ENCODE measurements at places on chromosomes 1 and 21.
A peak's percentile ranks its signal among the peaks of the same experiment; 100 is the strongest.

GRCh38 chr1:38656726-38657125, 202.8 kb downstream of the RRAGC start:
- no peak for DNase-seq

DNA sequence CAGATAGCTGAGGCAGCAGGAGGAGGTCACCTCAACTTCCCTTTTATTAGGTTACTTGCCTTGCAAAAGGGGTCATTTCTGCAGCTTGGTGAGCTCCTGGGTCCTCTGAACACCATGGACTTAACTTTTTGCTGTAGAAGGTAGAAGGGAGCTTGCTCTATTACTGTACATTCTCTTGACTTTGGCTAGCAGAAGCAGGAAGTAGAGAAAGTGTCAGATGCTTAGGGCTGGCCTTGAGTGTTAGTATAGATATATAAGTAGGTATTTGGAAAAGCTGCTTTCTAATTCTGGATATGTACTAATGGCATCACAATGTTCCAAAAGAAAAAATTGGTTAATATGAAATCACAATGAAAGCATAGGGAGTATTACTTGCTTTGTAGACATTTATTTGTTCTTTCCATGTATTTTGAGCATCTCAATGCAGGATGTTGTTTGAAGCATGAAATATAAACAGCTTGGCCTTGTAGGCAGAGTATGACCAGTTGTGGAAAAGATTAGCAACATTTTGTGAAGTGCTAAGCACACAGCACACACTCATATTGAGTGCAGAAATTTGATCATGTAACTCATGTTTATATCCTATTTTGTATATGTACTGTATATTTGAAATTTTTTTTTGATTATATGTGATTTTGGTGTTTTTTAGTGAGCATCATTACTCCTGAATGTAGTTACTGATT, 108.8 kb downstream of the DYRK1A start:
- DNase-seq: no peak

DNA sequence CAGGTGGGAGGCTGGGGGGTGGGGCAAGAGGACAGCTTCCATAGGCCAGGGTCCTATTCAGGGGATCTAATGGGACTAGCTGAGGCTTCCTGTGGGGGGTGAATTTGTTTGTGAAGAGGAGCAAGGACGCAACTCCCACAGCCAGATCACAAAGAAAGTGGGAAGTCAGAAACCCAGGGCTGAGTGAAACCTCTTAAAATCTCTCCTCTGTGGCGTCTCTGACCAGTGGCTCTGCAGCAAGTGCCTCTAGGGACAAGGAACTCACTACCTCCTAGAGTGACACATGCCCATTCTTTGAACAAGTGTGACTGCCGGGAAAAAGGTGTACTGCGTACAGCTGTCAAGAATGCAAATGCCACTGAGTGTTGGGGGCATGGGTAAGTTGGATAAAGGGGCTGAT, 187.9 kb downstream of the HIVEP3 start:
- DNase-seq: no peak

- no peak for DNase-seq
These were observed 570.2 kb upstream of the BEND5 start for GRCh38 chr1:49346767-49347349.

- no peak for DNase-seq
These were observed 2.3 kb upstream of the RNF19B start for GRCh38 chr1:32966900-32967299.

- DNase-seq: peak; percentile 13
These were observed 104.7 kb downstream of the CAMTA1 start for GRCh38 chr1:6889875-6890480.

- DNase-seq: no peak
These were observed 276.6 kb downstream of the SETD4 start for GRCh38 chr21:35783721-35784120.

DNA sequence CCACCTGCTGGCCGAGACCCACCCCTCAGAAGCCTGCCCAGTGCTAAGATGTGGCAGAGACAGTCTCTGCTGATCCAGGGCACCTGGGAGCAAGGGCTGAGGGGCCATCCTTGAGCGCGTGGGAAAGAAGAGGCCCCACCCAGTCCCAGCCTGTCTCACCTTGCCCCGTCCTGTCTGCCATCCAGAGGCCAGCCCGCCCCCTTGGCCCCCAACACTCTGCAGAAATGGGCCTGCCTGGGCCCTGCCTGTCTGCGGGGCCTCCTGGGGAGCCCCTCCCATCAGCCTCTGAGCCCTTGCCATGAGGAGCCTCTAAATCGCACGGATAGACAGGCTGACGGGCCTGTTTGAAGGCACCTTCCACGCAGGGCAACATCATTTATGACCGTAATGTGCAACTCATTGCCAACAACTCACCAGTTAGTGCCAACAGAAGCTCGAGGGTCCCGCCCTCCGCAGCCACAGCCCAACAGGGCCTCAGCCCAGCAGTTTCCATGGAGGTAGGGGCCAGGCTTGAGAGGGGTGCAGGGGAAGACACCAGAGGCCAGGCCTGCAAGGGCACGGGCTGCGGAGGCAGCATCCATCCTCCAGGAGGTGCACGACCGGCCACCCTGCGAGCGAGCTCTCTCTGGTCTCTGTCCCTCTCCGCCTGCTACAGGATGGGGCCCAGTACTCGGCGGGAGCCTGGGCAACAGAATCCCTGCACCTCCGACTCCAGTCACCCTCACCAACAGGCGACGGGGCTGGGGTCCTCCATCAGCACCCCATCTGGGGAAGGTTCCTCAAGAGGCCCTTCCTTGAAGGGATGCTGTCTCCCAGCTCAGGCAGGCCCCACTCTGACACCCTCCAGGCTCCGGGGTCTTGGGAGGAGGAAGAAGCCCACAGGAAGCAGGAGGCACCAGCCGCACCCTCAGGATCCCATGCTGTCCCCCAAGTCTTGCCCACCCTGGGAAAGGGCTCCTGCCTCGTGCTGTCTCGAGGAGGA, 78.0 kb downstream of the MEGF6 start:
- no peak for DNase-seq

- DNase-seq: no peak
These were observed 1.0 kb downstream of the CCDC185 start for GRCh38 chr1:223394242-223394641.

- peak; percentile 30 for DNase-seq
These were observed 238.0 kb upstream of the TMEM51 start for GRCh38 chr1:14915356-14916054.

DNA sequence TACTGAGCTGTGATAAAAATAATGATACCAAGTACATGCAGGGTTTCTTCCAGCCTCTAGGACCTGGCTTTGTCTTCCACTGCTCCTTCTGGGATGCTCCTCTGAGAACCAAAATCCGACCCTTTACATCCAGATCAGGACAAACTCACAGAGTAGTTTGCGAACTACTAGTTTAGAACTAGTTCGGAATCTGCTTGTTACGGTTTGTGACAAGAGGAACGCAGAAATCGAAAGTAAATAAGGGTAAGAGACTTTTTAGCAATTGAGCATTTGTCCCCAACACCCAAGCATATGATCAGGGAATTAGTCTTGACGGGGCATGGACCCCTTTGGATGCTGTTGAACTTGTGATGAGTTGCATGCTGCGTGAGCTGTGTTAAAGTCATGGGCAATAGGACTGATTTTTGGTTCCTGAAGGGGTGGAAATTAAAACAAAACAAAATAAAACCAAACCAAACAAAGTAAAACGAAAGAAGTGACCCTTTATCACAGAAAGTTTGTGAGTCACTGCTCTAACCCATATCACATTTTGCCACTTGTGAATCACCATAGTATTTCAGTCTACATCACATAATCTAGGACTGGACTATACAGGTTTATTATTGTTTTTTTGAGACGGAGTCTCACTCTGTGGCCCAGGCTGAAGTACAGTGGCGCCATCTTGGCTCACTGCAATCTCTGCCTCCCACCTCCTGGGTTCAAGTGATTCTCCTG, 35.7 kb upstream of the ERRFI1 start:
- no peak for DNase-seq

DNA sequence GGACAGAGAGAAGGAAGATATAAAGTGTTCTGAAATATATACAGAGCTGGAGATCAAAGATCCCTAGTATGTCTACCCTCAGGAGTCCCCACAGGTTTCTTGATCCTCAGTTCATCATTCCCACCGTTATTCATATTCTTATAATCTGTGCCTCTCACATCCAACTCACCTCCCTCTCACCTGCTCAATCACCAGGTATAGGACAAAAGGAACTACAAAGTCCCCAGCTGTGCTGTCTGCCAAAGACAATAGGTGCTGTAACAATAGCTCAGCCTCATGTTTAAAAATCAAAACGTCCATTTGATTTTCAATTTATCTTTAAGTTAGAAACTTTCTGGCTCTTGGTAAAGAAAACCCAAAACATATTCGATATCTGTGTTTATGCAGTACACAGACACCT, 121.1 kb upstream of the PKN2 start:
- no peak for DNase-seq

- DNase-seq: no peak
These were observed 24.0 kb upstream of the DENND1B start for GRCh38 chr1:197799271-197799670.

GRCh38 chr1:241229711-241230110, 127.3 kb downstream of the RGS7 start:
- DNase-seq: no peak

GRCh38 chr1:244761279-244761678, 74.2 kb upstream of the COX20 start:
- DNase-seq: no peak

DNA sequence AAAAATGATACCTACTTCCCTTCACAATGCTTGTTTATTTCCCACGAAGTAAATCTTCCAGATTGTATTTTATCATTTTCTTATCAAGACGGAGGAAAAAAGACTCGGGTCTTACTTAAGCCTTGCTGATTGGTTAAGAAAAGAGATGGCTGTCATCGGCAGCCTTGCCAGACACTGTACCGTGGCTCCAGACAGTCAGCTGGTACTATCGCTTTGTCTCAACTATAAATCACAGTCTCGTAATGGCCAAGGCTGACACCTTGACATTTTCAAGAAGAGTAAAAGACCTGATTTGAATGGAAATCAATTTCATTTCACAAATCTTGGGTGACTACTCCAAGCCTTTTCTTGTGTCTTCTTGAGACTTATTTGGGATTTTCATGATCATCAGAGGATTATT, 868.0 kb downstream of the USP25 start:
- DNase-seq: no peak

GRCh38 chr21:28644762-28645161, 347.9 kb downstream of the LTN1 start:
- DNase-seq: no peak

- no peak for DNase-seq
These were observed 89.7 kb upstream of the ESRRG start for GRCh38 chr1:216812966-216813365.

DNA sequence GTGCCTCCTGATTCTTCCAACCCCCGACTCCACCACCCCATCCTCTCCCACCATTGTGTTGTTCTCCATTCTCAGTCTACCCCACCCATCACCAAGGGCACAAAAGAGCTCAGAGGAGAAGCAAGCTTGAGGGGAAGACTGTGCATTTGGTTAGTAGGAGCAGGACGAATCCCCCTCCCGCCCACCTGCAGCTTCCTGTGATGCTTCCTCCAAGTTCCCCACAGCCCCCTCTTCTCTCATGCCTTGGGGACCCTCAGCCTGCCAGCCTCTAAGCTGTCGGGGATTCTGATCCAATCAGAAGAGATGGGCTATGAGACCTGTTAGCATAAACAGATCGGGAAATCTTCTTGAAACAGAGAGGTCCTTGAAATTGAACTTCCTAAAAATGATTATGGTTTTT, 22.2 kb upstream of the CAPZB start:
- DNase-seq: no peak

- DNase-seq: no peak
These were observed 38.0 kb upstream of the ZC3H11B start for GRCh38 chr1:219650880-219651279.

GRCh38 chr21:27225151-27225550, 258.3 kb upstream of the ADAMTS5 start:
- no peak for DNase-seq

GRCh38 chr1:12345350-12346217, 115.8 kb downstream of the VPS13D start:
- DNase-seq: no peak

GRCh38 chr1:24415334-24415909, at the start of gene NIPAL3:
Gene NIPAL3 (plus strand): TSS chr1:24415802. CDS start chr1:24419548, 3,746 bp downstream.
- peak; percentile 96 for DNase-seq

GRCh38 chr1:227437495-227438008, 119.3 kb upstream of the CDC42BPA start:
- no peak for DNase-seq

GRCh38 chr1:14253676-14254075, 344.8 kb upstream of the KAZN start:
- DNase-seq: no peak

DNA sequence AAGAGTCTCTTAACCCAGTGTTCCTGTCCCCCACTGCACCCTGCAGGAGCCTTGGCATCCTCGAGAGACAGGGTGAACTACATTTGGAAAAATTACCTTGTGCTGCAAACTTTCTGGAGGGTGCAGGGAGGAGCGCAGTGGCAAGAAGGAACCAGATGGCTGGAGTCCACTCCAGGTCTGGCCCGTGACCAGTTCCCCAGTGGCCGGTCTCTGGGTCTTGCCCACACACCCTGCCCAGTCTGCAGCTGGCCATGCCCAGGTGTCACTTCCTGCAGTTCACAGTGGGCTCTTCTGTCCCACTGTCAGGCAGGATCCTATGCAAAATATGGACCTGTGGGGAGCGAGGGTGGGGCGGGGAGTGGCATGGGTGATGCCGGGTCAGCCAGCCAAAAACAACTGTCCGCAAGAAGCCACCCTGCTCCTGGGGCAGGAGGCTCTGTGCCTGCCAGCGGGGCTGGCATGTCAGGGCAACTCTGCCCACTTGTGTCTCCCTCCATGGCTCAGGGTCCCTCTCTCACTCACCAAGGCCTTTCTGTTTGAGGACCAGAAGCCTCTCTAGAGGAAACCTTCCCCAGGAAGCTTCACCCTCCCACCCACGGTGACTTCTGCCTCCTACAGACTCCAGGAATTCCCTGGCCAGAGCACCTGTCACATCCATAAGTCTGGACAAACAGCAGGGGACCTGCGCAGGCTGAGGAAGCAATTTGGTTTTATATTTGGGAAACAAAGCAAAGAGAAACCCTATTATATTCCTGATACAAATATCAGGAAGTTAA, 55.6 kb downstream of the KIF21B start:
- no peak for DNase-seq

DNA sequence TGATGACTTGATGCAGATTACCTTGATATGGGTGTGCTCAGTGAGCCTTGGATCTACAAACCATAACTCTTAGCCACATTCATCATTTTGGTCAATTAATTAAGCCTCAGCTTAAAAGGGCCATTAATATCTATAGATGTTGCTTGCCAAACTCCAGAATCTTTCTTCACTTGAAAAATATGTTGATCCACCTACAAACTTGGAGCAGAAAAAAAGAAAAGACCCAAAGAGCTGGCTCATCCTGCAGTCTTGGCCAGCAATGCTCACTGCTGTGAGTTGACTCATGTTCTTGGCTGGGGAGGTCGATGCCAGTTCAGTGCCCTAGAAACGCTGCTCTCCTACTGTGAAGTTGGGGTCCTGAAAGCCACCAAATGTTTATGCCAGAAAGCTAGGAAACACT, 75.4 kb downstream of the DPT start:
- no peak for DNase-seq

DNA sequence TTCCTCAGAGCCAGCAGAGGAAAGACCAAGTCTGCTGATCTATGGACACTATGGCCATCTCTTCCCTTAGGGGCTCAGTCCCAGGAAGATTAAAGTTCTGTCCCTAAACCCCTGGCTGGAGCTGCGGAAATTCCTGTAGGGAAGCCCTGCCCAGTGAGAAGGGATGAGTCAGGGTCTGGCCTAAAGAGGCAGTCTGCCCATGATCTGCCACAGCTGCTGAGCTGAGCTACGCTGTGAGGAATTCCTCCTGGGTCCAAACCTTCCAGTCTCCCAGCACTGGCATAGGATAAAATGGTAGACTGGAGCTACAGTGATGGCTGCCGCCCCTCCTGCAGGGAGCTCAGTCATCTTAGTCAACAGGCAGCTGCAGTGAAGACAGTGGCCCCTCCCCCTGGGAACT, 213.7 kb downstream of the BRINP2 start:
- DNase-seq: no peak
